ENCODE measurements at places on chromosomes 2 and 18.

DNA sequence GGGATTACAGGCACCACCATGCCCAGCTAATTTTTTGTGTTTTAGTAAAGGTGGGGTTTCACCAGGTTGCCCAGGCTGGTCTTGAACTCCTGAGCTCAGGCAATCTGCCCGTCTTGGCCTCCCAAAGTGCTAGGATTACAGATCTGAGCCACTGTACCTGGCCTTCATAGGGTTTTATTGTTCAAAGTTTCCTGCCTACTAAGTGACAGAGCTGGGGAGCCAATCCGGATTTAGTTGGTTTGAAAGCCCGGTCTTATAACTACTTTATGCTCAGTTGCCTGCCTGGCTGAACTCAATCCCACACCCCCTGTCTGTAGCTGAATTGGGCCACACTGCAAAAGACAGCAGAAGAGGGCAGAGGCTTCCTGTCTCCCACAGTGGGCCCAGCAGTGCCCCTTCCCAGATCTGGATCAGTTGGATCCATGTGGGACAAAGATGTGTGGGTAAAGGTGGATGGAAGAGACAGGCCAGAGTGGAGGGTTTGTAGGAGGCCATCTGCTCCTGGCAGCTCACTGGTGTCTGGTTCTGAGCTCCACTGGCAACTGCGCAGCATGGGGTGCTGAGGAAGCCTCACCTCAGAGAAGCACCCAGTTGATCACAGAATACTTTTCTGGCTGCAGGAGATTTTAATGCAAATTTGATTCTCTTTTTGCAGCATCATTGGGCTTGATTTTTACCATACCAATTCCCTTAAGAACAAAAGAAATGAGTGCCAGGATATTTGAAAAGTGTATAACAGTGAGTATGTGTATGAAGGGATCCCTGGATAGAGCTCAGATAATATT is 144.9 kb downstream of the DDX1 start:
- DNase-seq: no peak

DNA sequence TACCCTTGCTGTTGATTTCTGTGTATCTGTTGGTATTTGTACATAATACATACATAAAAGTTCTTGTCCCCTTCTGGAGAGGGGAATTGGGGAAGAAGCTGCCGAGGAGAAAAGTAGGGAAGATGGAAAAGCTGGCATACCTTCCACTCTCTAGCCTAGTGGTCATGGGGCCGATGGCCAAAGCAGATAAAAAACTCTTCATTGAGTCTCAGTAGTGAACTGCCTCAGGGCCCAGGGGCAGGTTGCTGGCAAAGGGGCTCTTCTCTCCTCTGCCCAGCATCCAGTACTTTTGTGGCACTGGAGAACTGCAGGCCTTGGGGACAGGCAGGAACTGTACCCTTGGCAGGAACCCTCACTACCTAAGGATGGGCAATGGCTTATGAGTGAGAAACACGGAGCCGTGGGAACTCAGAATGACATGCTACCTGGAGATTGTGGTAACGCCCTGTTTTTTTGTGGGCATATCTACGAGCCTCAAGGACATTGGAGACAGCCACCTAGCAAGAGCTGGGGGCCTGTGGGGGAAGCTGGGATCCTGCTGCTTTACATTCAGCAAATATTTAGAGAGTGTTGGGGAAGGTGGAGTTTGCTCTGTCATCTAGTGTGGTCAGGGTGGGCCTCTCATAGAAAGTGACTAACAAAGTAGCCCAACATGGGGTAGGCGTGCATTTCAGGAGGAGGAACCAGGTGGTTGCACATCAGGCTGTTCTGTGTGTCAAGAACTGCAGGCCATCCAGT is 22.6 kb upstream of the ITGB6 start:
- DNase-seq: no peak

DNA sequence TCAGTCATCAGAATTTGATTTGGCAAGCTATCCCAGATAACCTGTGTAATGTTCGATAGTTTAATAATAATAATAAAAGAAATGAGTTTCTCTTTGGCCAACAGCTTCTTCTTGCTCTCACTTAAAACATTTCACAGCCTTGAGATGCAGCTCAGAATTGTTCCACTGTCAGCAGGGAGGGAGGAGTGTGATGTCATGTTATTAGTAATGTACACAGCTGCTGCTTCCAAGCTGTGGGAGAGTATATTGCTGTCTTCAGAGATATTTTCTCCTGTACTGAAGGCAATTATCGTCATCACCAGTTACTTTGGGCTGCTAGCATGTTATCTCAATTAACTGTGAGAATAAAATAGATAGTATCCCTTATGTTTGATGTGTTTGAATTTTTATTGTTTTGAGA is 146.9 kb upstream of the MAP3K20 start:
- no peak for DNase-seq

DNA sequence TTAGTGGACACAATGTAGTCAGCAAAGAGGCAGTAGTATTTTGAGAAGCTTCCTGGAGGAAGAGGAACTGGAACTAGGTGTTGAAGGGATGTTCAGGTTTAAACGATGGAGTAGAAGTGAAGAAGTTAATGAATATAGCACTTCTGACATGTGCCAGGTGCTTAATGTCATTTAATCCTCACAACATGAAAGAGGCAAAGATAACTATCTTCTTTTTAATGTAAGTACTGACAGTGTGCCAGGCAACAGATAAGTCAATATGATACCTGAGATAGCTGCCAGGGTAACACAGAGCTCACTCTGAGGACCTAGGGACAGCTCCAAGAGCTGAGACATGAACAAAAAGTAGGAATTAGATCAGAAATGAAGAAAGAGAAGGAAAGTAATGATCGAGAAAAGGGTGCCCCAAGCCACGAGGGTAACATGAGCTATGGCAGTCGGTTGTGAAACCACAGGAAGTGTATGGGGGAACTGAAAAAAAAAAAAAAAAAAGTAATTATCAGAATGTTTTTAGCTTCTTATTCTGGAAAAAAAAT is 140.7 kb downstream of the RNF144A start:
- no peak for DNase-seq

DNA sequence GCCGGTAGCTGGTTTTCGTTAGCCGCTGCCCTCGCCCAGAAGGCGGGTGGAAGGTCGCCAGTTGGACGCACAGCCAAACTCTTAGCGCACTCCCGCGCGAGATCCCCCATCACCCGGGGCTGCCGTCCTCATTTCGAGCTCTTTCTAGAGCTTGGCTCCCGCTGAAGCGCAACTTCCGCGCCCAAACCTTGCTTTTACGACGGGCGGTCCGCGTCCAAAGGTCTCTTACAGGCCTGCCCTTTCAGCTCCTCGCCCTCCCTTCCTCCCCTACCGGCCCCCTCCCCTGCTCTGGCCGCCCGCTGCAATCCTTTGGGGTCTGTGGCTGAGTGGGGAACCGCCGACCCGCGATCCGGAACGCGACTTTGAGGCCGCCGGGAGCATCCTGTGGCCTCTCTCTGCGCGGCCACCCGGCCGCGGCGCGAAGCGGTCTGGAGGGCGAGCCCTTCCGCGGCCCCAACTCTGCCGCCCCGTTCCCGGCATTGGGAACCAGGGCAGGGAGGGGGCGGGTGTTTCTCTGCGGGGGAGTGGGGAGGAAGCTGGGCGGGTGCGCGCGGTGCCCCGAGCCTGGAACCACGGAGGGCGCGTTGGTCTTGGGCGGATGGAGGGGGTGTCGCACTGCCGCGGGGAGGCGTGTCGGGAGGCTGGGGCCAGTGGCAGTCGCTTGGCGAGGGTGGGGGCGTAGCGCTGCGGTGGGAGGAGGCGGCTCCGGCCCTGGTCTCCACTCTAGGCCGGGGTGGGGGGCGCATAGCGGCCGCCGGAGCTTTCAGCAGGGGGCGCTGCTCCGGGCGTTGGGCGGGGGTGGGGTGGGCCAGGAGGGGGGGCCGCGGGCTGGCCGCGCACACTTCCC is at the start of gene GDF7:
TSS of gene GDF7 (plus strand) at position 841 of the 847 bp plus-strand sequence. CDS start 96 bp downstream, outside the sequence.
- no peak for DNase-seq

DNA sequence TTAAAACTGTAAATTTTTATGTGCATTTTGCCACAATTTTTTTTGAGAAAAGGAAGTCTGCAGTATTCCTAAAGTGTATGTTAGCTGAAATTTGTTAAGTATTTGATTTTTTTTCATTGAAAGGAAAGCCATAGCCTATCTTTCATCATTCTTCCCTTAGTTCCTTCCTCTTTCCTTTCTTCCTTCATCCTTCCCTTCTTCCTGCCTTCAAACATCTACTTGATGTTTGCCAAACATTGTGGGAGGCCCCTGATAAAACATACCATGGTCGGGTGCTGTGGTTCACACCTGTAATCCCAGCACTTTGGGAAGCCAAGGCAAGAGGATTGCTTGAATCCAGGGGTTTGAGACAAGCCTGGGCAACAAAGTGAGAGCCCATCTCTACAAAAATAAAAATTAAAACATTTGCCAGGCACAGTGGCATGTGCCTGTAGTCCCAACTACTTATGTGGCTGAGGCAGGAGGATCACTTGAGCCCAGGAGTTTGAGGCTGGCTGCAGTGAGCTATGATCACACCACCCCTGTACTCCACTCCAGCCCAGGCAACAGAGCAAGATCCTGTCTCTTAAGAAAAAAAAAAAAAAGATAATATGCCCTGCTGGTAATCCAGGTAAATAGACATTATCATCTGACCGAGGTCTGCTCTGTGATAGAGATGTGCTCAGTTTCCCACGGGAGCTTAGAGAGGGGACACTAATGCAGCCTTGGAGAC is 278.4 kb upstream of the STON1 start:
- no peak for DNase-seq

DNA sequence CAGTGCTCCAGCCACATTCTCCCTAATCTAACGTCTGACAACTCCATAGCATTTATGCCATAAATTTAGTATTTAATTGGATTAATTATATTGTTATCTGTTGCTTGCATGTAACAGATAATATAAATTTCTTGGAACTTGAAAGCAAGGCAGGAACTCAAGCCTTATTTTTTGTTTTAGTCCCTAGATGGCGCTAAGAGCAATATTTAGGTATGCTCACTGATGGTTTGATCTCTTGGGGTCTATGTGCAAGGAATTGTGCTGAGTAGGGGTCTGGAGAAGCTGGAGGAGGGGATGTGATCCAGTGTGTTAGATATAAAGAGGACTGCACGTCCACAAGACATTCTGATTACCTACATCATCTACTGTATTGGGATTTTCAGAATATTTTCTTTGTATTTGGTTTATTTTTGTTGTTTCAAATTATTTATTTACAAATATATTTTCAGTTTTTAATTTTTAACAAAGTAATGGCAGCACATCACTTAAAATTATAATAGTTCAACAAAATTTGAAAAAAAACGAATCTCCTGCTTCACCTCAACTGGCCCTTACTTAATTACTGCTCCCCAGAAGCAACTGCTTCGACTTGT is 32.8 kb downstream of the KATNAL2 start:
- DNase-seq: no peak

GRCh38 chr2:119755906-119756305 is 3.8 kb upstream of the PTPN4 start:
- no peak for DNase-seq

Measured in activated CD8-positive, alpha-beta memory T cell treated with anti-CD3 and anti-CD28 coated beads for 1 hour (primary cell).